ENCODE measurements at places on chromosomes 16 and 17.

DNA sequence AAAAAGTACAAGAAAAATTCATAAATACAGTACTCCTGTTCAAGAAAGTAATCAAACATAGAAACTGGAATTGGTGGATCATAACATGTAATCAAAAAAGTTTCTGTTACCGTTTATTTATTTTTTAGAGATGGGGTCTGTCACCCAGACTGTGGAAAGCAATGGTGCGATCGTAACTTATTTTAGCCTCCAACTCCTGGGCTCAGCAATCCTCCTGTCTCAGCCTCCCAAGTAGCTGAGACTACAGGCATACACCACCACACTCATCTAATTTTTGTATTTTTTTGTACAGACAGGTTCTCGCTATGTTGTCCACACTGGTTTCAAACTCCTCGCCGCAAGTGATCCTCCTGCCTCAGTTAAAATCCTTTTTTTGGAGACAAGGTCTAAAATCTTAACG lies 22.5 kb downstream of the ARHGAP17 start:
- no peak overlapping the region for H3K4me3 ChIP-seq
- DNase-seq, result no peak

GRCh38 chr17:77721846-77722160 lies 236.7 kb upstream of the TNRC6C start:
- H3K27ac ChIP-seq, result no peak overlapping the region
- H3K36me3 ChIP-seq, result no peaks in the 10 kb centered on the region
- no peak overlapping the region for H3K4me3 ChIP-seq

- H3K27ac ChIP-seq, result no peak overlapping the region
- H3K36me3 ChIP-seq, result no peaks in the 10 kb centered on the region
- DNase-seq, result no peak
- no peaks in the 10 kb centered on the region for H3K4me1 ChIP-seq
- no peaks in the 10 kb centered on the region for H3K27me3 ChIP-seq
Measured at GRCh38 chr17:2898255-2898926, 102.2 kb downstream of the RAP1GAP2 start.

- H3K4me1 ChIP-seq, result no peaks in the 10 kb centered on the region
- peaks cover 29% of the 10 kb centered on the region for H3K27me3 ChIP-seq
- DNase-seq, result no peak
Measured at GRCh38 chr17:31390748-31391495, 553 bp upstream of the RAB11FIP4 start.

DNA sequence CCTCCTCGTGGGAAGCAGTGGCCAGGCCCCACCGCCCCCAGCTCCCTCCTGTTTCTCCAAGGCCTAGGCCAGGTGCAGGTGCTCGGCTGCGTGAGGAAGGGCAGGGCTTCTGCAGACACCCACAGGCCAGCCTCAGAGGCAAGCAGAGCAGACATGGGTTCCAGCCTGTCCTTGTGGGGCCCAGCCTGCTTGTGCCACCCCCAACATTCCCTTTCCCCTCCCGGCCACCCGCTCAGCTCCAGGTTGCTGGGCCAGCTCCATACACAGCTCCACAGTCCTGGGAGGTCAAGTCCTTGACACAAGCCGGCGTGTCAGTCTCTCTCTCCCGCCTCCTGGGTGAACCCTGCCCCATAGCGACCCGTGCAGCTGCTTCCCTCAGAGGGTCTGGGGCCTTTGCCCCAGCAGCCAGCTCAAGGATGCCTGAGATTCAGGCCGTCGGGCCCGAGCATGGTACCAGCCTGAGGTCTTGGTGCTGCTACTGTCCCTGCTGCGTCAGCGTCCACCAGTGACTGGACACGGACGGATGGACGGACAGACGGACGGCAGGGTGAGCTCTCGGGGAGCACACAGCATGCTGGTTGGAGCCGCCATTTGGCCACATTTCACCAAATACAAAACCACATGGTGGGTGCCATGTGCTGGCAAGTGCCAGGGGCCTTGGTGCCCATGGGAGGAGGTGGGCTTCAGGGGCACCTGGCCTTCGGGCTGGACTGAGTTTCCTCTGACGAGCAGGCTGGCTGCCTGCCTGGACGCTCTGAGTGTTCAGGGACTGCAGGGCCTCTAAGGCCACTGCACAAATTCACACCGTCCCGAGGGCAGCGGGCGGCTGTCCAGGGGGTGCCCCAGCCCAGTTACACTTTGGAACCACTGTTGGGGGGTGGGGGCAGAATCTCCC lies 8.0 kb downstream of the SECTM1 start:
- no peak for DNase-seq
- H3K4me3 ChIP-seq, result no peak overlapping the region
- H3K27me3 ChIP-seq, result no peaks in the 10 kb centered on the region
- H3K36me3 ChIP-seq, result no peaks in the 10 kb centered on the region

Data from fibroblast of lung (primary cell).